ENCODE measurements at places on chromosomes 16 and 17.

- DNase-seq = no peak
Measured at GRCh38 chr17:60926466-60927183, 249.0 kb downstream of the BCAS3 start.

GRCh38 chr17:65388911-65389310 is 172.5 kb downstream of the AXIN2 start:
- no peak for DNase-seq

GRCh38 chr16:89099905-89100304 is 6.3 kb downstream of the ACSF3 start:
- DNase-seq = no peak

GRCh38 chr17:41284043-41284442 is 8.5 kb downstream of the KRTAP9-7 start:
- no peak for DNase-seq

- no peak for DNase-seq
Measured at GRCh38 chr17:72297326-72298115, 176.7 kb downstream of the SOX9 start.

DNA sequence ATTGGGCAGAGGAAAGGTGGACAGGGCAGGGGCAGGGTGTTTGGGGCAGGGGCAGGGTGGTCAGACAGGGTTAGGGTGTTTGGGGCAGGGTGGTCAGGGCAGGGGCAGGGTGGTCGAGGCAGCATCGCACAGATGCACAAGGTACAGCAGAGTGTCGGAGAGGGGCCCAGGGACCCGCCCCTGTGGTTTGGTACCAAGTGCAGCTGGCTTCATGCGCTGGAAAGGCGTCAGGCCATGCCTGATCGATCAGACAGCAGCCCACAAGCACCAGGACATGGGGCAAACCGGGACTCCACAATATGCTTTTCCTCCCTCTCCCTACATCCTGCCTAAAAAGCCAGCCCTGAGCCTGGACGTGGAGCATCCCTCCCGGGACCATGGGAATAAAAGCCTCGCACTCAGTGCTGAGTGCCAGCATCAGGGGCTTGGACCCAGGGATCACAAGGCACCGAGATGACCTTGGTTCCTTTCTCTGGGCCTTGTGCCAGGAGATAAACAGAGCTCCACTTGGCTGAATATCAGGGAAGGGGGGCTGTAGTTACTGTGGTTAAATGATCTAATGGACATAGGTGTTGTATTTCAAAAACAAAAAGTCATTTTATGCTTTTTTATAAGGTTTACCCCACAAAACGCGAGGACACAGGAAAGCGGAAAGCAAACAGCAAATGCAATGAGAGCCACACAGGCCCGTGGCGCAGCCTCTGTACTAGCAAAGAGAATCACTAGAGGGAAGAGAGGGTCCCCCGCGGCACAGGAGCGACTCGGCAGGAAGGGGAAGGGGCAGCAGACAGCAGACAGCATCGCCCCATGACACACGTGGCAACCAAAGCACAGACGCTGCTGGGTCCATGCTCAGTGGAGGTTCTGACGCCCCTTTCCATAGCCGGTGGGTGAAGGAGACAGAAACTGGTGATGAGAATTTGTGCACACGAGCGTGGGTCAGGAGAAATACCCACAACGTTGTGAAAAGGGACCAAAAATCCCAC is 5.3 kb upstream of the HEXD start:
- DNase-seq = no peak

- no peak for DNase-seq
Measured at GRCh38 chr16:66364117-66364958, 2.2 kb upstream of the CDH5 start.

Data from stimulated activated CD8-positive, alpha-beta memory T cell treated with anti-CD3 and anti-CD28 coated beads, Interleukin-15, amount 100 ng/mL, for 48 hours (primary cell).